ENCODE measurements at places on chromosomes 1 and 21.

GRCh38 chr1:174914991-174915390 is 84.8 kb upstream of the CACYBP start:
- DNase-seq = no peak

- no peak for DNase-seq
Measured at GRCh38 chr21:26421724-26422123, 151.4 kb downstream of the CYYR1 start.

GRCh38 chr1:83102630-83103071 is 896.3 kb downstream of the TTLL7 start:
- DNase-seq = peak; percentile 37

DNA sequence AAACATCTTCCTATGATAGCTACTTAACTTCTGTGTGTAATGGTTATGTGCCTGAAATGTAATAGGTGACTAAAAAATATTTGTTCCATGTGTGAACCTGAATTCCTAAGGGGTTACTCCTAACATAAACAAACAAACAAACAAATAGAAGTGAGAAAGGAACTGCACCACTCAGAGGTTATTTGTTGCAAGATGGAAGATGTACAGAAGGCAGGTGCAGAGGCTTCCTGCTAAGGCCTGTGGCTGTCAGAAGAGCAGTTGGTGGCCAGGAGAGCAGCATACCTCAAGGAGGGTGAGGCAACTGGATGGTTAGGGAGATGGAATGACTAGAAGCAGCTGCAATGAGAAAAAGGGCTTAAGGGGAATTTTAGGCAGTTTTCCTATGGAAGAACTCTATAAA is 940.6 kb downstream of the TTLL7 start:
- no peak for DNase-seq

GRCh38 chr1:81192647-81193642 is 607.8 kb upstream of the ADGRL2 start:
- no peak for DNase-seq

DNA sequence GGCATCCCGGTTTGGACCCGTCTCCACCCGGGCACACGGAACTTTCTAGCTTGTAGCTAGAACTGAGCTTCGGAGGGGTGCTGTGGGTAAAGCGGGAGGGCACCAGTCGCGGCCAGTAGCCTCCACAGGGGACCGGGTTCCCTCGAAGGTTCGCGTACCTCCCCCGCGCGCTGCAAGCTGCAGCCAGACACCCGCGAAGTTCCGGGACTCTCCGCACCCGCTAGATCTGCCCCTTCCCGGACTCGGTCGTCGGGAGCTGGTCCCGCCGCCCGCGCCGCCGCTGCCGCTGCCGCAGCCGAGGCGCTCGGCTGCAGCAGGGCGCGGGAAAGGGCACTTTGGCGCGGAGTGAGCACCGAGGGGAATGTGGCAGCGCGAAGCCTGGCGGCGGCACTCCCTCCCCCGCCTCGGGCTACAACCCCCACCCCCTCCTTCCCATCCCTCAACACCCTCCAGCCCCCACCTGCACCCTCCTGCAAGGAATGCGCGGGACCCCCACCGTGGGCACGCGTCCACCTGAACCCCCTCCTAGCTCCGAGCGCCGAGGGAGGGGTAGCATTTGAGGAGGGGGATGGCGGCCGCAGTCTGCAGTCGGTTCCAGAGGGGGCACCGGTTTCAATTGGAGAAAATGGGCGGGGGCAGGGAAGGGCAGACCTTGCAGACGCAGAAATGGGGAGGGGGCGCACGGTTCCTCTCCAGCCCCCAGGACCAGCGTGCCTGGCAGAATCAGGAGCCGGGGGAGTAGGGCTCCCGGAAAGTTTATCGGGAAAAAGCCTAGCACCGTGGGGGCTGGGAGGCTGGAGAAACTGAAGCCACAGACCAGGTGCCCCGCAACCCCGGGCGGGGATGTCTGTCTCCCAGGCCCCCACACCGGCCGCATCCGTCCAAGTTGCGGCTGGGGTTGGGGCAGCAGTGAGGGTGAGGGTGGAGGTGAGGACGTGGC is 968 bp downstream of the CSMD2 start:
- DNase-seq = peak; percentile 12

DNA sequence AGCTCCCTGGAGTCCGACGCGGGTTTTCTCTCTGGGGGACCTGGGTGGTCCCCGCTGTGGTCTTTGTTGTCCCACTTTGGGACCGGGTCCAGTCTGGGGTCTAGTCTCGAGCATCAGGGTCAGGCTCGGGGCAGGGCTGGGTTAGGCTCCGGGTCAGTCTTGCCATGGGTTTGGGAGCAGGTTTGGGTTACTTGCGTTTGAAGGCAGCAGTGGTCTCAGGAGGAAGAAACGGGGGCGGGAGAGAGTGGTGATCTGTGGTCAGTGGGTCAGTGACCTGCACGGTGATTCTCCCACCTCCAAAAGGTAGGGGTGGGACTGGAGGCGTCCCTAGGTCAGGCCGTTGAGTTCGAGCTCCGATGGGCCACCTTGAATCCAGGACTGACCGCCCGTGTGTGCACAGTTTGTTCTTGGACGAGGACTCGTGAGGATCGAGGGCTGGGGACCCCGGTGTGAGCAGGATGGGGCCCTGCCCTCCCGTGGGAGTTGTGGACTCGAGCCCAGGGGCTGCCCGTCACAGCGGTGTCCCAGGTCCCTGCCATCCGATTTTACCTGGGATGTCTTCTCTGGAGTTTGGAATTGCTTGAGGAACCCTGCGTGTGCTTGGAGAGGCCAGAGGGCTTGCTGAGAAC is 2.3 kb downstream of the B3GALT6 start:
- DNase-seq = no peak

- peak; percentile 69 for DNase-seq
Measured at GRCh38 chr1:192951691-192952460, 107.3 kb downstream of the UCHL5 start.

DNA sequence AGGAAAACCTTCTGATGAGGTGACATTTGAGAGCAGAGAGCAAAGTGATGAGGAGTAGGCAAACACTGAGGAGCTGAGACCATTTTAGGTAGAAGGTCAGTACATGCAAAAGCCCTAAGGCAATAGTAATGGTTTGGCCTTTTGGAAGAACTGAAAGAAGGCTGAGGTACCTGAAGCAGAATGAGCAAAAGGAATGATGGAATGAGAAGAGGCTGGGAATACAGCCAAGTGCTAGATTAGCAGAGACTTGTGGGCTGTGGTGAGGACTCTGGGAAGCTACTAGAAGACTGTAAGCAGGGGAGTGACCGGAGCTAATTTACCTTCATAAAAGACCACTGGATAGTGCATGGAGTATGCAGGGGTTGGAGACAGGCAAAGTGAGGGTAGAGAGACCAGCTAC is 77.9 kb downstream of the GFI1 start:
- peak; percentile 6 for DNase-seq

GRCh38 chr1:71462247-71462646 is 381.4 kb upstream of the ZRANB2 start:
- no peak for DNase-seq

- peak; percentile 72 for DNase-seq
Measured at GRCh38 chr1:173431304-173432045, 45.7 kb upstream of the PRDX6 start.

Data from AG08395 (cell line).